ENCODE measurements at places on chromosomes 5 and 9. TPM values are rescaled to one million over a fixed set of nuclear protein-coding genes. Genes with fewer than 3 reads are reported as not detected.

DNA sequence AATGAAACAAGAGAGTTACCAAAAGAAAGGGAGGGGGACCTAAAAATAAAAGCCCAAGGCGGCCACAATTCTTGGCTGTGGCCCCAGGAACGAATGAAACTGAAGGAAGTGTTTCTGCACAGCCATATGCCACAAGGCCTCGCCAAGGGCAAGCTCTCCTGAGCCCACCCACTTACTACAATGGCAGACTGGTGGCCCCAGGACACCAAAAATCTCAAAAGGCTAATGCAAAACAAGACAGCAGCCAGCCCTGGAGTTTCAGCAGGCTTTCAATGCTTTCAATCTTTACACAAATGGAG is 4.0 kb downstream of the CAMSAP1 start:
- DNase-seq, result no peak
- H3K36me3 ChIP-seq, result no peaks in the 10 kb centered on the region
- no peak overlapping the region for H3K27ac ChIP-seq
- no peaks in the 10 kb centered on the region for H3K27me3 ChIP-seq
- no peak overlapping the region for H3K4me3 ChIP-seq

- no peak for DNase-seq
- no peaks in the 10 kb centered on the region for H3K27me3 ChIP-seq
- H3K36me3 ChIP-seq, result no peaks in the 10 kb centered on the region
- no peak overlapping the region for H3K4me3 ChIP-seq
Measured at GRCh38 chr5:113040672-113041260, 64.2 kb downstream of the DCP2 start.

GRCh38 chr9:107584944-107585343 is 95.4 kb upstream of the KLF4 start:
- H3K36me3 ChIP-seq, result no peaks in the 10 kb centered on the region
- no peak overlapping the region for H3K4me3 ChIP-seq

- peaks cover 24% of the 10 kb centered on the region for H3K4me1 ChIP-seq
- H3K36me3 ChIP-seq, result no peaks in the 10 kb centered on the region
- no peak overlapping the region for H3K27ac ChIP-seq
Measured at GRCh38 chr5:77168161-77168878, 42.2 kb upstream of the PDE8B start.

Gene NEUROG1
- not detected for total RNA-seq

GRCh38 chr9:89815903-89816573 is 211.2 kb downstream of the GADD45G start:
- H3K27me3 ChIP-seq, result no peaks in the 10 kb centered on the region
- DNase-seq, result peak; percentile 90
- peaks cover 16% of the 10 kb centered on the region for H3K4me1 ChIP-seq
- no peak overlapping the region for H3K4me3 ChIP-seq
- no peaks in the 10 kb centered on the region for H3K36me3 ChIP-seq
- no peak overlapping the region for H3K27ac ChIP-seq

Gene TAF11L7
- not detected for total RNA-seq

DNA sequence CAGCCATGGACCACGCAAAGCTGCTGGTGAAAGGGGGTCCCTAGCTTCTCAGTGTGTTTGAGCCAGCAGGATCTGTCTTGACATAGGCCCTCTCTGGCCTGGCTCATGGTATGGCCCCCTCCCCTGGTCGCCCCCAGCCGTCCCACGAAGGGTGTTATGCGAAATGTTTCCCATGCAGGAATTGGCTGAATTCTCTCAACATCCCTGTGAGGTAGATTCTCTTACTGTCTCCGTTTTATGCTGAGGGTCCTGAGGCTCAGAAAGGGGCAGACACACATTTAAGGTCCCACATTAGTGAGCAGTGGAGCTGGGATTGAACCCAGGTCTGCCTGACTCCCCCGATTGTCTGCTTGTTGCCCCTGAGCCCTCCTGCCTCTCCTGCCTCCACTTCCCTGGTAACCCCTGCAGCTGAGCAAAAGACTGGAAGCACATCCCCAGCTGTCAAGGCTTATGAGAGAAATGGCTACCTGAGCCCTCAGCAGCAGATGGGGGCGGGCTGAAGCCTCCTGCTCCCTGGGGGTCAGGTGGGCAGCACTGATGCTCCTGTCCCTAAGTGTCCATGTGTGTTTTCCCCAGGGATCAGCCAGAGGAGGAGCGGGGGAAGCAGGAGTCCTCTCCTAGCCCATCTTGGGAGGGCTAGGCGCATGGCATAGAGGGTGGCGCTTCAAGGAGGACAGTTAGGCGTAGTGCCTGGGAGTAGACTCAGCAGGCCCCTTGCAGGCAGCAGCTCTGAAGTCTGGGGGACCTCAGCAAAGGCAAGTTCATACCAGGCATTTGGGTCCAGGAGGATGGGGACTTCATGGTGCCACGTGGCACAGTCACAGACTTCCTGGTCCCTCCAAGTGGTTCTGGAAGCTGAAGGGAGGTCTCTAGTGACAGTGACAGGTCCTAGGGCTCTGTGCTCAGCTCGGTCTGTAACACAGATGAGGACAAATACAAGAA is 49.0 kb upstream of the GARNL3 start:
- no peaks in the 10 kb centered on the region for H3K27me3 ChIP-seq
- no peaks in the 10 kb centered on the region for H3K4me1 ChIP-seq
- H3K27ac ChIP-seq, result no peak overlapping the region
- no peaks in the 10 kb centered on the region for H3K36me3 ChIP-seq

Gene EEIG1
- total RNA-seq, result 32.7 TPM

Gene LRRC19
- not detected for total RNA-seq

Gene RASGEF1C
- 1.1 TPM for total RNA-seq

DNA sequence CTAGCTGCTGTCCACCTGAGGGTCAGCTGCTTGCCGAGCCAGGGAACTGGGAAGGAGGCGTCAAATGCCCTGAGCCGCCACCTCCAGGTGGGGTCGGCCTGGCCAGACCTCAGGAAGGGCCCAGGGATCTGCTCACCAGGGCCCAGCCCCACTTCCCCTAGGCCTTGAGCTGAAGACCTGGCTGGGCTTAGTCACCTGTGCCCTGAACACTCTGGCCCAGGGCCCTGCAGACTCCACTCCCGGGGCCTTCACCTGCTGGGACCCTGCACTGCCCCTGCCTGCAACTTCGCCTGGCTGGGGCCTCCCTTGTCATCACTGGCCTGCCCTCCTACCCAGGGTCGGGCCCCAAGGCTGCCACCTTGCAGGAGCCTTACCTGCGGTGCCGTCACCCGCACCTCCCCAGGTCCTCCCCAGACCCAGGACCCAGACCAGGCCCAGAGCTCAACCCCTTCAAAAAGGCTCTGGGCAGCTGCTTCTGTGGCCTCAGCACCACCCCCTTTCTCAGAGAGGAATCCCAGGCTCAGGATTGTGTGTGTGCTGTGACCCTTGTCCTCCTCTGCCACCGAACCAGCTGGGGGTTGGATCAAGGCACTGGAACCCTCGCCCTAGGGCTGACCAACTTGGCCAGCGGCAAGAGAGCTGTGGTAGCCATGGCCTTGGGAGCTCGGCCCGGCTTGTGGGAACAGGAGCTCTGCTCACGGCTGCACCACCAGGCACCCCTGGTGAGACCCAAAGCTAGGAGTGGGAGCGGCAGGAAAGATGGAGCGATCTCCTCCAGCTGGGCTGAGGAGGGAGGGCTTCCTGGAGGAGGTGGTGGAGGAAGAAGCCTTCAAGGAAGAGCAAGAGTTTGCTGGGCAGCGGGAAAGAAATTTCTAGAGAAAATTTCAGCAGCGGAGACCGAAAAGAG is 1.2 kb upstream of the NELFB start:
- H3K36me3 ChIP-seq, result peaks cover 27% of the 10 kb centered on the region
- peak overlapping the region; percentile 88 for H3K27ac ChIP-seq
- H3K4me3 ChIP-seq, result peak overlapping the region; percentile 81
- no peak for DNase-seq

- H3K27me3 ChIP-seq, result no peaks in the 10 kb centered on the region
- DNase-seq, result no peak
- H3K27ac ChIP-seq, result peak overlapping the region; percentile 73
Measured at GRCh38 chr5:75656311-75657003, 45.2 kb downstream of the ANKDD1B start.

Gene TYRP1
- total RNA-seq, result not detected

GRCh38 chr5:169602535-169602934 is 19.0 kb downstream of the SPDL1 start:
- H3K27me3 ChIP-seq, result no peaks in the 10 kb centered on the region
- H3K36me3 ChIP-seq, result no peaks in the 10 kb centered on the region
- H3K4me1 ChIP-seq, result no peaks in the 10 kb centered on the region
- no peak for DNase-seq
- H3K27ac ChIP-seq, result no peak overlapping the region

Gene CBY3
- not detected for total RNA-seq

GRCh38 chr9:81656004-81656403 is 33.3 kb downstream of the TLE1 start:
- no peak overlapping the region for H3K27ac ChIP-seq
- no peaks in the 10 kb centered on the region for H3K27me3 ChIP-seq
- DNase-seq, result no peak
- peaks cover 6% of the 10 kb centered on the region for H3K36me3 ChIP-seq
- peaks cover 27% of the 10 kb centered on the region for H3K4me1 ChIP-seq

DNA sequence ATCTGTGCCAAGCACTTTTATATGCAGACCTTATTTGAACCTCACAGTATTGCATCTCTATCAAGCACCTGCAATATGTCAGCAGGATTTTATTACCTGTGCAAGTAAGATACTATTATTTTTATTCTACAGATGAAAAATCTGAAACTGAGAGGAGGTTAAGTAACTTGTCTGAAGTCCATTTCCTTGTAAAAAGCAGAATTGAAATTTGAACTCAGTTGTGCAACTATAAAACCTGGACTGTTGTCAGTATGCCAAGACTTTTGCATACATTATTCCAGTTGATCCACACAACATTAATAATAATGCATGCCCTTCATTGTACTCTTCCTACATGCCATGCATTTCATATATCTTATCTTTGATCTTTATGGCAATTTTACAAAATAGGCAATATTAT is 82.2 kb upstream of the BRINP1 start:
- no peak for DNase-seq
- no peak overlapping the region for H3K27ac ChIP-seq
- H3K4me1 ChIP-seq, result no peaks in the 10 kb centered on the region
- H3K27me3 ChIP-seq, result no peaks in the 10 kb centered on the region
- no peak overlapping the region for H3K4me3 ChIP-seq

DNA sequence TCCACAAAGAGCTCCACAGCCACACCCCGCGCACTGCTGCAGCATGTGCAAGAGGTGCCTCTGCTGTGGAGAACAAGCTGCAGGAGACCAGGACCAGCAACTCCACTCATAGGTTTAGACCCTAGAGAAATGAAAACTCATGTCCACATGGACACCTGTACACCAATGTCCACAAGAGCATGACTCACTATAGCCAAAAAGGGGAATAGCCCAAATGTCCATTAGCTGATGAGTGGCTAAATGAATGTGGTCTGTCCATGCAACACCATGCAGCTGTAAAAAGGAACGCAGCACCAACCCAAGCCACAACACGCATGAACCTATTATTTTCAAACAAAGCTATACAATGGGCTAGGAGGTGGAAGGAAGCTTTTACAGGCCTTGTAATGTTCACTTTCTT is 18.1 kb downstream of the DYNC2I2 start:
- H3K27me3 ChIP-seq, result no peaks in the 10 kb centered on the region
- no peak overlapping the region for H3K4me3 ChIP-seq
- peaks cover 23% of the 10 kb centered on the region for H3K4me1 ChIP-seq
- no peak for DNase-seq
- H3K36me3 ChIP-seq, result peaks cover 7% of the 10 kb centered on the region
- no peak overlapping the region for H3K27ac ChIP-seq

DNA sequence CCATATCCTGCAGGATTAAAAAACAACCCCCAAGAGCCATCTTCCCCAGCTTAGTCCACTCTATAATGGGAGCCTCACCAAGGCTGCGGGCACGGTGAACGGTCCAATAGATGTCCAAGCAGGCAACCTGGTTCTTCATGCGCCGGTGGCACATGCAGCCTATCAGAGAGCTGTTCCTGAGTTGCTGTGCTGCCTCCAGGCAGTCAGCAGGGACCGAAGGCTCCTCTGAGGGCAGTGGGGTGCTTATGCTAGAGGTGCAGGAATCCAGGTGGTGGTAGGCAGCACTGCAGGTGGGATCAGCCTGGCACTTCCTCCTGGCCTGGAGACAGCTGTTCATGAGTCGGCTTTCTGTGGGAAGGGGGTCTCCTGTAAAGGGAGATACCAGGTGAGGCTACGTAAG is 10.2 kb downstream of the GFRA3 start:
- no peak overlapping the region for H3K27ac ChIP-seq
- no peaks in the 10 kb centered on the region for H3K4me1 ChIP-seq
- H3K27me3 ChIP-seq, result no peaks in the 10 kb centered on the region

Gene FBN2
- 2.0 TPM for total RNA-seq

DNA sequence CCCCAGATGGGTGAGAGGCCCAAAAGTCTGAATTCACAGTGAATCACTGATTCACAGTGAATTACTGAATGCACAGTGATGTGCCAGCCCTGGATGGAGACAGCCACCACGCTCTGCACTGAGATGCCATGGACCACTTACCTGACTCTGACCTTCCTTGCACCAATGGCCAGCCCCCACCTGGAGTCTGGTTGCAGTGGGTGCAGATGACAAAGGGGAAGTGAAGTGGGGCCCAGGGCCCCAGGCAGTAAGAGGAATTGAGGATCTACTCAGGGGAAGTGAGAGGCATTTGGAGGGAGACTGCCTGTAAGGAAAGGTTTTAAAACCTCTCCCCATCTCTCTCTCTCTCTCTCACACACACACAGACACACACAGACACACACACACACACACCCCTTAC is 412.1 kb downstream of the CYLC2 start:
- DNase-seq, result no peak
- no peak overlapping the region for H3K27ac ChIP-seq
- H3K4me3 ChIP-seq, result no peak overlapping the region
- H3K4me1 ChIP-seq, result no peaks in the 10 kb centered on the region
- no peaks in the 10 kb centered on the region for H3K27me3 ChIP-seq

- no peak overlapping the region for H3K4me3 ChIP-seq
- no peak for DNase-seq
- peaks cover 13% of the 10 kb centered on the region for H3K4me1 ChIP-seq
- H3K27me3 ChIP-seq, result no peaks in the 10 kb centered on the region
- H3K27ac ChIP-seq, result peak overlapping the region; percentile 24
Measured at GRCh38 chr9:546235-546634, 295.3 kb upstream of the DMRT1 start.

DNA sequence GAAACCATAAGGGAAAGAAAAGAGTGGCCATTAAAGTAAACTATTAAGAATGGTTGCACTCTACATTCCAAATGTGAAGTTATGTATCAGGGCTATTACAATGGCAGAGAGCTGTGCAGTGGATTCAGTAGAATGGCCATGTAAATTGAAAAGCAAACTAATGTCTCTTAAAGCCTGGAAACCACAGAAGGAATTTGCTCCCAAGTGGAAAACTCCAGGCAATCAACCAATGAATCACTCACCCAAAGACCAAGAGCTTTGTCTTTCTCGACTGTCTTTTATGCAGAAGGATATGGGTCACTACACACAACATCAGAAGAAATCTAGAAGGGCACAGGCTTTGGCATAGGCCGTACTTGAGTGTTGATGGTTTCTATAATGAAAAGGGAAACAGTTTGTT is 114.9 kb downstream of the TLE1 start:
- no peaks in the 10 kb centered on the region for H3K36me3 ChIP-seq
- H3K27me3 ChIP-seq, result no peaks in the 10 kb centered on the region
- H3K4me3 ChIP-seq, result no peak overlapping the region

Gene TUT7
- 53.6 TPM for total RNA-seq

- H3K4me3 ChIP-seq, result no peak overlapping the region
- no peaks in the 10 kb centered on the region for H3K36me3 ChIP-seq
Measured at GRCh38 chr5:161410640-161411039, 135.9 kb downstream of the GABRB2 start.

All from sigmoid colon (tissue), 7 donors.